Panc1 (cell line): ENCODE measurements at places on chromosomes 7 and 10. TPM values are rescaled to one million over a fixed set of nuclear protein-coding genes. Genes with fewer than 3 reads are reported as not detected.

The SPAG6 gene
- not detected for total RNA-seq

The TIMM23B gene
- total RNA-seq: 18.8 TPM

The EFCAB10 gene
- total RNA-seq: not detected

The CBX3 gene
- 308 TPM for total RNA-seq

The CCDC3 gene
- total RNA-seq: 0.10 TPM

The FRMPD2 gene
- total RNA-seq: not detected

The EEPD1 gene
- 48.0 TPM for total RNA-seq

The HOXA13 gene
- total RNA-seq: 1.2 TPM

The AGAP5 gene
- 6.6 TPM for total RNA-seq

The CYP3A7 gene
- not detected for total RNA-seq

The RPP30 gene
- 59.0 TPM for total RNA-seq

The TFPI2 gene
- 2.9 TPM for total RNA-seq

The GNAT3 gene
- total RNA-seq: not detected

The MYOZ1 gene
- not detected for total RNA-seq

The ASB4 gene
- 0.15 TPM for total RNA-seq

The ITGA8 gene
- 0.18 TPM for total RNA-seq

The EPHB6 gene
- total RNA-seq: 0.54 TPM

The GLI3 gene
- total RNA-seq: 3.7 TPM

The JMJD1C gene
- 88.3 TPM for total RNA-seq

The MKX gene
- total RNA-seq: not detected

The CAMK2B gene
- total RNA-seq: 0.26 TPM

The PTCD1 gene
- total RNA-seq: 15.0 TPM

The IL15RA gene
- total RNA-seq: 11.0 TPM

The PTN gene
- total RNA-seq: 0.13 TPM

The EVX1 gene
- 0.10 TPM for total RNA-seq

The MRPS24 gene
- total RNA-seq: 224 TPM
